ENCODE measurements at places on chromosomes 2 and 18.

DNA sequence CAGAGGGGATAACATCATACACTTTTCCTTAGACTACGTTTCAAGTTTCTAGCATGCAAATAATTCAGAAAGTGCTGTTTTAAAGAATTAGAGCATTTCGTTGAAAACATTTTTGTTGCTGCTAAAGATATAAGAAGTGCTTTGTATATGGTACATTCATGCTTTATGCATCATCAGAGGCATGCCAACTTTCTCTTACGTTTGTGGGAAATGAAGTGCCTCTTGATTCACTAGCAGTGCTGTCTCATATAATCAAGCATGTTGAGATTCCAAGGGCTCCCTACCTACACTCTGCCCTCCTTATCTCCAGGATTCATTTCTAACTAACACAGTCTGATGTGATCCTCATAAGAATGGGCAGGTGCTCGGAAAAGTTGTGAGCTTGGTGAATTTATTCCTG is 748.6 kb upstream of the DDX18 start:
- DNase-seq: no peak

DNA sequence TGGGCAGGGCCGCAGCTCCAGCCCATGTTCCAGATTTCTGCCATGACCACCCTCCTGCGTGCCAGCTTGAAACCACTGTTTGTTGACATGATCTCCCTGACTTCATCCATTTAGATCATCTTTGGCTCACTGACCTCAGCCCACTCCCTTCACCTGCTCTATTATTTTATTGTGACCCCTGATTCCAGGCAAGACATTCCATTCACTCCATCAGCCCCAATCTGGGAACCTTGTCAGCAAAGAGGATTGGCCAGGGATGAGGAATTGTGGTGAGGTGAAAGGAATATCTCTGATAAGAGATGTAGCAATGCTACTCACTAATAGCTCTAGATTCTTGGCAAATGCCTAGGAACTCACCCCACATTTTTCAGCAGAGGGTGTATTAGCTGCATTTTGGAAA is 174.2 kb downstream of the TMEM247 start:
- DNase-seq: no peak

DNA sequence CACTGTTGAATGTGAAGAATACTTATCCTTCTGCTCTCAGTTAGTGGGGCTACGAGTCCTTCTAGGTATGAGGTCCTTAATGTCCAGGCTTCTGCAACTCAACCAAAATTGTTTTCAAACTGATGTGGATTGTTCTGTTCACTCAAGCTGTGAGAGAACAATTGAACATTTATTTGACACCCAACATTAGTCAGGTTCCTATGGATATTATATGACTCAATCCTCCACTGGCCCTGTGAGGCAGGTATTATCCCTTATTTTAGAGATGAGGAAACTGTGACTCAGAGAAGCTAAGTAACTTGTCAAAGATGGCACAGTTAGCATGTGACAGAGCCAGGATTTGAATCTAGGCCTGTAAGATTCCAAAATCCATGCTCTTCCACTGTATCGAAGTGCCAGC is 1.2 kb upstream of the LYG2 start:
- DNase-seq: no peak

GRCh38 chr2:240836781-240837467 is 16.9 kb upstream of the KIF1A start:
- DNase-seq: no peak

DNA sequence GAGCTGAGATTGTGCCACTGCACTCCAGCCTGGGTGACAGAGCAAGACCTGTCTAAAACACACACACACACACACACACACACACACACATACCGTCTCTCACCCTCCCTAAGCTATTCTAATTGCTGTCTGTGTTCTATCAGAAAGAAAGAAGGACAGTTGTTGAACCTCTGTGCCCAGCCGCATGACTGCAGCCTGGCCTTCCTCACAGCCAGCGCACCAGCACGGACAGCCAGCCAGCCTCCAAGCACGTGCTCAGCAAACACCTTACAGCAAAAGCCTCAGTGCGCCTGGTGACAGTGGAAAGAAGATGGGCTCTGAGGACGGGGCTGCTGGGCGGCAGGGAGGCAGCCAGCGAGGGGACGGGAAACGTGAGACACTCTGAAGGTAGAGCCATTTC is 58.0 kb downstream of the ZNF516 start:
- no peak for DNase-seq

GRCh38 chr18:56431551-56431950 is 206.8 kb downstream of the TXNL1 start:
- no peak for DNase-seq

DNA sequence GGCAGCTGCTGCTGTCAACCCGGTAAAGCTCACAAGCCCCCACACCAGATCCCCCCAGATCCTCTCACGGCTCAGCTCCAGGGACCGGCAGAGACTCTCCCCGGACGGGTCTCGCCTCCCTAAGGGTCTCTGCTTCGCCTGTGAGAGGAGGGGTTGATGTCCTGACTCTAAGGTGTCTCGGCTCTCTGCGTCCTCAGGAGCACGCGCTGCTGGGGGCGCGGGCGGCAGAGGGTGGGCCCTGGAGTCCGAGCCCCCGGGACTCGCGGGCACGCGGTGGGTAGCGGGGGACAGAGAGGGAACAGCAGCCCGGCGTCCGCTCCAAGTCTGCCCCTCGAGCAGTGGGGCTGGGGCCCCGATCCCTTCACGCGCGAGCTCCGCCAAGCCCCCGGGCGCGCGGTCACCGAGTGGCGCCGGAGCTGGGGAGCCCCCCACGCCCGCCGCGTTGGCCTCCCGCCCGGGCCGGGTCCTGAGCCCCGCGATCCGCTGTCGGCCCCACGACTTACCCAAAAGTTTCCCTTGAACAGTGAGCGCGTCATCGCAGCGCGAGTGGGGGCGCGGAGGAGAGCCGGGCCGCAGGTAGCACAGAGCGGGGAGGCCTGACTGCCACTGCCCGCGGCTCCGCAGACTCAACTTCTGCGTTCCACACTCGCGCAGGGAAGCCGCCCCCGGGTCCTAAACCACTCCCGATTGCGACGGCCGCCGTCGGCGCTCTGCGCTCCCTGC is at the start of gene PSTPIP2:
Gene PSTPIP2 (minus strand): TSS at position 608 of the 723 bp plus-strand sequence. CDS start 72 bp downstream, at position 536.
- peak; percentile 46 for DNase-seq

DNA sequence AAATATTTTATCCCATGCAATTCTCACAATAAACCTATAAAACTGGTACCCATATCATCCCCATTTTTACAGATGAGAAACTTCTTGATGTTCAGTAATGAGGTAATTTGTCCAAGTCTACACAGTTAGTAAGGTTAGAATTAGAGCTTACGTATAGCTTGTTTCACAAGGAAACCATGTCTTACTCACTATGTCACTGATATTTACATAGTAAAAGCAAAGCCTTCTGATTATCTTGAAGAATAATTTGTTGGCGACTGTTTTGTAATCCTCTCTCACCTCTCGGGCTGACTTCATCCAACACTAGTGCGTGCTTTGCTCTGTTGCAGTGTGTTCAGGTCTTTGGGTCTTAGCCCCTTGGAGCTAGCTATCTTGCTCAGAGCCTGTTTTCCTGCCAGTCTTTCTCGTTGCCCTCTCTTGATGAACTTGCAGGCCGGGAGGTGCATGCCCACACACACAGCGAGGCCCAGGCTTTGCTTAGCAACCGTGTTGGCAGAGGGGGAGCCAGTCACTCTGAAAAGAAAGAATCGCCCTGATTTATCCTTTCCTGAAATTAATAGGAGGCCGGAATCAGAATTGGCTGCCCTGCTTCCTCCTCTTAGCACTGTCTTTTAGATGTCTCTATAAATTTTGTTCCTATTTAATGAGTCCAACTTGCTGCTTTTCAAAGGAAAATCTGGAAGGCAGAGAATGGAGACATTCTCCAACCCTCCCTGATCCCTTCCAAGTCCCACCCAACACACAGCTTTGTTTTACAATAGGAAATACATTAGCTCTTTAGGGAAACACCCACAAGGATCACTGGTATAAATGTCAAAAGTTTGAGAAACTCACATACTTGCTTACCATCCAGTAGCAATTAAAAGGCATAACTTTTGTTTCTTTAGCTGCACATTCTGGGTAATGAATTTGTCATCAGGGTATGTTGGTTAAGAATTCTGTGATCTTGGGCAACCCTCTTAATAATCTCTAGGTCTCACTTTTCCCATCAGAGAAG is 97.6 kb upstream of the SEC11C start:
- no peak for DNase-seq

All from stimulated activated CD8-positive, alpha-beta memory T cell treated with anti-CD3 and anti-CD28 coated beads, Interleukin-7, amount 100 ng/mL, for 1 hour (primary cell).